ENCODE measurements at places on chromosomes 4 and X. TPM values are rescaled to one million over a fixed set of nuclear protein-coding genes. Genes with fewer than 3 reads are reported as not detected.

Gene NLGN3
- total RNA-seq: 1.3 TPM

DNA sequence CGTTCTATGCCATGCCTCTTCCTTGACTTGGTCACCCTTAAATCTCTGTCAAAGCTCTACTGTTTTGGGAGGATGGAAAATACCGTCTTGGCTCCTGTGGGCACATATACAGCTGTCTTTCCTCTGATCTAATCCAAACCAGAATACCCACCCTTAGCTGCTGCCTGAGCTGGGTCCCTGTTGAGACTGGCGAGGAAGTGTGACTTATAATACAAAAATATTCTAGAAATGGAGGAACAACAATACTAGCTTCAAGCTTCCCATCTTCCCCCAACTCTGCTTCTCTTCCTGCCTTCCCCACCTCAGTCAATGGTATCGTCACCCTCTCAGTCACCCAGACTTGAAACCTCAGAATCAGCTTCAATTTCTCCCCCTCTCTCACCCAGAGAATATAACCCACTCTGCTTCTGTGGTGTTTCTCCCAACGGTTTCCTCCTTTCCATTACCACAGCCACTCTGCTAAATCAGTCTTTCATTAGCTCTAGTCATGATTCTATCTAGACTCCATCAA, 599 bp upstream of the IL2RG start:
- DNase-seq: no peak

- no peak for DNase-seq
These were observed 247.1 kb downstream of the BCOR start for GRCh38 chrX:39850630-39851152.

DNA sequence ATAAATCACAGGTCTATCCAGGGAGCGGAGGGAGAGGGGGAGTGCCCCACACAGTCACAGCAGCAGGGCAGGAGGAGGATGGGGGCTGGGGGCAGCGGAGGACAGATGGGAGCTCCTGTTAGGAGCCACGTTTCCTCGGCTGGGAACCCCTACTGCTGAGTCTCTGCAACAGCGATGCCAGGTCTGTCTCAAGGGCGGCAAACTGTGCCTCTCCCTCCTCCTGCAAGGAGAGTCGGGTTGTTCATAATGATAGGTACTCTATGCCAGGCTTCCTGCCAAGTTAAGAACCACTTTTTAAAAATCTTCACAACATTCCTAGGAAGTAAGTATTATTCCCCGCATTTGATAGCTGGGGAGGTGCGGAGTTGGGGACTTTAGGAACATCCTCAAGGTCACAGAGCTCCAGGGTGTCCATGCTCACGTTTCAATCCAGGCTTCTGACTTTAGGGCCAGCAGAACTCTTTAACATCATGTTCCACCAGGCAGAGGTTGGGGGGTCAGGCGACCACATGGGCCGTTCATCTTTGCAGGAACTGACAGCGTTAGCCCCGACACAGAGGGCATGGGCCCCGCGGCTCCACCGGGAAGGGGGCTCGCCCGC, 98.3 kb upstream of the MAML3 start:
- peak; percentile 49 for DNase-seq

- no peak for DNase-seq
These were observed 1.4 kb downstream of the BMP2K start for GRCh38 chr4:78777576-78777940.

Data from lower lobe of right lung (tissue), 2 donors.